ENCODE measurements at places on chromosomes 4 and X.

- no peak for DNase-seq
Measured at GRCh38 chr4:23911675-23912455, 22.0 kb upstream of the PPARGC1A start.

DNA sequence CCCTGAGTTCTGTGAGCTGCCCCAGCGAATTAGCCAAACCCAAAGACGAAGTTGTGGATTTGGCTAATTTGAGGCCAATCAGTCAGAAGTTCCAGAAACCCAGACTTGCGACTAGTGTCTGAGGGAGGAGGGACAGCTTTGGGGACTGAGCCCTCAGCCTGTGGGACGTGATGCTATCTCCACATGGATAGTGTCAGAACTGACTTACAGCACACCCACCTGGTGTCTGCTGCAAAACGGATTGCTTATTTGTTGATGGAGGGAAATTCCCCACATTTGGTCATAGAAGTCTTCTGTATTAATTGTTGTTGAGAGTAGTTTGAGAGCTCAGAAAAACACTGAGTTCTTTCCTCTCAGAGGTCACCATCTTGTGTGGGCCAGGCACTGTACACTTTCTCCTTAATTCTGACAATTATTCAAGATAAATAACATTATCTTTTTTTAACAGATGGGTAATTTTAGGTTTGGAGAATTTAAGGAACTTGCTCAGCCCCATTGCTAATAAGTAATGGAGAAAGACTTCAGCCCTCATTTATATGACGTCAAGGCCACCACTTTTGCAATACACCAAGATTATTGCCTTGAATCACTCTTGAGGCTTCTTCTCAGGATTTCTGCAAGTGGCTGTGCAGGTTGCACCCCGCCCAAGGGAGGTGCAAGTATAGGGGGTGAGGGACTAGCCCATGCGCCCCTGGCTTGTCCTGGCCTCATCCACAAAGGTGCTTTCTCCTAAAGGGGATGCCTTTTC lies 16.7 kb downstream of the CLRN2 start:
- DNase-seq: no peak

DNA sequence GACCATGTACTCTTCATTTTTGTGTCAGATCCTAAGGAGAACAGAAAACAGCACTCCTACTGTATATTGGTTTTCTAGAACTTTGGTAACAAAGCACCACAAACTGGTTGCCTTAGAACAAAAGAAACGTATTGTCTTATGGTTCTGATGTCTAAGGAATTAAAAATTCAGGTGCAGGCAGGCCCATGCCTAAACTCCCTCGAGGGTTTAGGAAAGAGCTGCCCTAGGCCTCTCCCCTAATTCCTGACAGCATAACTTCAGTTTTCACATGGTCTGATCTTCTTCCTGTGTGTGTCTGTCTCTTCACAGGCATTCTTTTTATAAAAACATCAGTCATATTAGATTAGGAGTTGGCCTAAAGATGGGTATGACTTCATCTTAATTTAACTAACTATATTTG lies 1093.6 kb downstream of the TECRL start:
- no peak for DNase-seq

GRCh38 chrX:79371101-79371500 lies 4.0 kb upstream of the ITM2A start:
- DNase-seq: no peak

GRCh38 chr4:5568931-5569330 lies 139.4 kb downstream of the EVC2 start:
- no peak for DNase-seq

DNA sequence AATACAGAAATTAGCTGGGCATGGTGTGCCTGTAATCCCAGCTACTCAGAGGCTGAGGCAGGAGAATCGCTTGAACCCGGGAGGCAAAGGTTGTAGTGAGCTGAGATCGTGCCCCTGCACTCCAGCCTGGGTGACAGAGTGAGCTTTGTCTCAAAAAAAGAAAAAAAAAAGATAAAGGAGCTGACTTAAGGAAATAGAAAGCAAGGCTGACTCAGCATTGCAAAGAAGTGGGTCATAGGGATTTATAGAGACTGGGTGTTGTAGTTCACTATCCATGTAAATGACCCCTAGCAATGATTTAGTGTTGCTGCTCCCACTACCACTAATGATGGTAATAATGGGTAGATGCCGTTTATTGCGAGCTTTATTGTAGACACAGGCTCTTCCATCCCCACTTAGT lies 47.6 kb downstream of the ADD1 start:
- DNase-seq: no peak

GRCh38 chr4:190019023-190019858 lies 7.8 kb downstream of the FRG2 start:
- DNase-seq: no peak

- DNase-seq: peak; percentile 60
Measured at GRCh38 chr4:81052119-81053068, 21.9 kb downstream of the BMP3 start.

GRCh38 chrX:38879631-38880220 lies 78.5 kb downstream of the MID1IP1 start:
- peak; percentile 82 for DNase-seq

GRCh38 chr4:139607502-139608060 lies 51.6 kb upstream of the SETD7 start:
- no peak for DNase-seq

DNA sequence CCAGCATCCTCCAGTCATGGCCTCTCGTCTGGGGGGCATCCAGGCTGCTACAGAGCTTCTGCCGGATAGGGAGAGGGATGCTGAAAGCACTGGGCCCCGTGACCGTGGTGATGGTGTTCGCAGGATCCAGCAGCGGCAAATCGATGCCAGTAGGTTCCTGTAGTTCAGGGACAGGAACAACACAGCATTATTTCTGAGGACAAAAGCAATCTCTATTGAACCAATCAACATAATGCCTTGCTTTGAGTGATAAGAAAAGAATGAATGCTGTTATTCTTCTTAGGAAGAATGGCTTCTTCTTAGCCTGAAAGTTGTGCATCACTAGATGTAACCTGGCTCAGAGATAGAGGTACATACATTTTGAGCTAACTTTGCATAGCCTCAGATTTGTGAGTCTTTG lies 378.6 kb downstream of the UNC5C start:
- no peak for DNase-seq

- DNase-seq: peak; percentile 74
Measured at GRCh38 chr4:56653461-56654237, 27.4 kb downstream of the HOPX start.

DNA sequence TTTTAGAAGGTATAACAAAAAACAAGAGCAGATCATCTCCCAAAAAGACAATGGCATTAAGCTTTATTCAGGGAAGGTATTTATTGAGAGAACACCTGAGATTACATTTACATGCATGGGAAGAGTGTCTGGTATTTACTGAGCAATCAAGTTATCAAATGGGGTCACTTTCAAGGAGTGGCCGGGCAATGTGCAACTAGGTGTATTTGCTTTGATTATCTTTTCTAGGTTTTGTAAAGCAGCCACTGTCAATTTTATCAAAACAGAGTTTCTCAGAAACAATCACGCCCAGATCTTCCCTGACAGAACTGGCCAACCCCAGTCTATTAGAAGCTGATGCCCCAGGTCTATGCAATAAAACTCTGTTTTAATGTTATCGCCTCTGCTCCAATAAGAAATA lies 169.5 kb downstream of the GLRA2 start:
- no peak for DNase-seq

DNA sequence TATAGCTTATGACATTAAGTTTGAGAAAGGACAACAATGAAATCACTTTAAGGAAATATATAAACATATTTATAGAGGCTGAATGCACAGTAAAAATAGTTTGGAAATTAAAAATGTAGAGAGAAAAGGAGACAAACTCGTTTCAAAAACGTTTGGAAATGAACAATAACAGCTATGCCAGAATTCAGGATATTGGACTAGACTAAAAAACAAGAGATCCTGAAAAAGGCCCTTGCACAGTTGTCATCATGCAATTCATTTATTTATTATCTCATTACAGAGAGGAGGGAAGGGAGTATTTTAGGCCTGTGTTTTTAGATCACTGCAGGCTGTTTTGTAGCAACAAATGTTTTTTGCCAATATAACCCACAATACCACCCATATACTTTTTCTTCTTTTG lies 527.2 kb downstream of the ADGRL3 start:
- no peak for DNase-seq

DNA sequence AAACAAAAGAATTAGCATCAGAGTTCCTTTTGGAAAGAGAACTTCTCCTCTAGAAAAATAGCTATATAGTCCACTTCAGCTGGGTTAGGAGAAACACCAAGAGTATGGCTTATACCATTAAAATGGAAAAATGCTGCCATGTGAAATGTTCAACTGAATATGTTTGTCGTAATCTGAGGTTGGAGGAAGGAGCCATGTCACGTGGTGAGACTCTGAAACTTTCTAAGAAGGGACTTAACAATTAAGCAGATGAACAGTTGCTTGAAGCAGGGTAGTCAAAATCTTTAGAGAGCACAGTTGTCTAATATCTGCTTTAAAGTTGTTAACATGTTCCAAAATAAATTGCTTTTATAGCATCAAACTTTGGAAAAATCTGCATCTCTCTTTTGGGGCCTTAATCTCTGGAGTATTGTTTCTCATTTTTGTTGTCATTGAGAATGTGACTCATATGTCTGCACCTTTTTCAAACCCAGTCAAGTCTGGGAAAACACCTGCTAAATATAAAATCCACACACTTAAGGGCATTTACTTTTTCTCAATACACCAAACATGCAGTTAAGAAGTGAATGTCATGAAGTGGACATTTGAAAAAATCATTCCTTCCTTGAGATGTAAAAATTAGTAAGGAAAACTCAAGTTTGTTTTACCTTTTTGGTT lies 168.8 kb upstream of the PDE5A start:
- no peak for DNase-seq

DNA sequence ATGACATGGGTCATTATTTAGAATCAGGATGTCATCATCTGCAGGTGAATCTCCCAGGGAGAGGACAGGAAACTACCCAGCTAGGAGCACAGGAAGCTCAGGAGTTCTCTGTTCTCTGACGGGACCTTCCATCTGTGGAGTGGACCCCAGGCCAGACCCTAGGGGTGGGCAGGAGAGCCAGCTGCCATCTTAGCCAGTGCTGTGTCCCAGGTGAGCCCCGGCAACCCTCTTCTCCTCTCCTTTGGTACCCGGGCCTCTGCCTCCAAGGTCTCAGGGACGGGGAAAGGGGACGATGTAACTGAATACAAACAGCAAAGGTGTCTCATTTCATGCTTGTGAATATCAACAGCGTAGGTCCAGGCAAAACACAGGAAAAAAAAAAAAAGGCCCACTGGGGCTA lies 48.5 kb downstream of the C4orf50 start:
- no peak for DNase-seq

- no peak for DNase-seq
Measured at GRCh38 chr4:41358647-41359421, 102.1 kb downstream of the UCHL1 start.

GRCh38 chr4:185950891-185951290 lies 118.1 kb upstream of the TLR3 start:
- no peak for DNase-seq

DNA sequence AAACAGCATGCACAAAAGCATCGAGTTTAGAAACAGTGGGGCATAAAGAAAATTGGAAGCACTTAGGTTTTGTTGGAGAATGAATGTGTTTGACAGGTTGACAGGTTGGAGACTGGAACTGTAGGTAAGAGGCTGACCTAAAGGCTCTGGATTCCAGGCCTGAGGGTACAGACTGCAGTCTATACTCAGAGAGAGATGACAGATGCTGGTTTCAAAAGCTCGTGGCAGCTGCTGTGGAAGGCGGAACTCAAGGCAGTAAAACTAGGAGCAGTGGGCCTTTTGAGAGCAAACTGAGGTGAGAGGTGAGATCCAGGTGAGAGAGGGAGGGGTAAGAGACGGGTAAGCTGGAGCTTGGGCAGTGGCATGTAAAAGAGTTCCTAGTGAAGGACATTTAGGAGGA lies 415.2 kb downstream of the TRIML1 start:
- no peak for DNase-seq

DNA sequence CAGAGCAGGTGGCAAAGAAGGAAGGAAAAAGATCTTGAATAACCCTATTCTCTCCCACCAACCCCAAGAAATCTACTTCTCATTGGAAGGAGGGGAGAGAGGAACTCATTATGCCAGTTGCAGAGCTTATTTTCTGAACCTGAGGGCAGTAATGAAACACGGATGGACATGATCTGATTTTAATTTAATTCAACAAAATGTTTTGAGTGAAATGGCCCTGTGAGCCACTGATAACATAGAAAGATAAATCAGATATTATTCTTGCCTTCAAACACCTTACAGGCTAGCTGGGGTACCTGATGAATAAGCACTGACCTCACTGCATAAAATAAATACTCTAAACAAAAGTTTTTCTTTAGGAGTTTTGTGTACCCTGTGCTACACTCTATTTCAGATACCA lies 30.3 kb downstream of the DAPP1 start:
- no peak for DNase-seq

- DNase-seq: peak; percentile 63
Measured at GRCh38 chr4:184503869-184504300, 29.5 kb upstream of the IRF2 start.

GRCh38 chr4:141807103-141807891 lies 170.9 kb downstream of the IL15 start:
- no peak for DNase-seq

DNA sequence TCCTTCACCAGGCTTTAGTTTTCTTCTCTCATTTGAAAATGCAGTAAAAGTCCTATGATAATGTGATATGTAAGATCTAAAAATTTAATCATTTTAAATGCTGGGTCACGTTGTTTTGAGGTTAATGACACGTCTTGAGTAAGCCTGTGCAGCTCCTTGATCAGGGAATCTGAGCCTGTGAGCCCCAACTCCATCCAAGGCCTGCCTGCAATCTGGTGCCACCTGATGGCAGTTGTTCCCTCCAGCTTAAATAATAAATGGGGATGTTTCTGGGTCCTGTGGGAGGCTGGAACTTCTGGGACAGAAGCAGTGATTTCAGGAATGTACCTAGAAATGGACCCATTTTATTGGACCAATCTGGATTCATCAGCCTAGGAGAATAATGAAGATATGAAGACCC lies 455.4 kb upstream of the ADGRL3 start:
- DNase-seq: no peak

DNA sequence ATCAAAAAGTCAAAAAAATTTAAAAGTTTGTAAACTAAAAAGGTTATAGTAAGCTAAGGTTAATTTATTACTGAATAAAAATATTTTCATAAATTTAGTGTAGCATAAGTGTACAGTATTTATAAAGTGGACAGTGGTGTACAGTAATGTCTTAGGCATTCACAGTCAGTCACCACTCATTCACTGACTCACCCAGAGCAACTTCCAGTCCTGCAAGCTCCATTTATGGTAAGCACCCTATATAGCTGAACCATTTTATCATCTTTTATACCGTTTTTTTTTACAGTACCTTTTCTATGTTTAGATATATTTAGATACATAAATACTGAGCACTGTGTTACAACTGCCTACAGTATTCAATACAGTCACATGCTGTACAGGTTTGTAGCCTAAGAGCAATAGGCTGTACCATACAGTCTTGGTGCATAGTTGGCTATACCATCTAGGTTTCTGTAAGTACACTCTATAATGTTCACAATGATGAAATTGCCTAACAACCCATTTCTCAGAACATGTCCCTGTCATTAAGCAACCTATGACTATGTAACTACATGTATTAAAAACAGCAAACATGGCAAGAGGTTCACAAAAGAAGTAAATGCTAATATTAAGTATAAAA lies 18.6 kb downstream of the ACSL4 start:
- no peak for DNase-seq
